Ovary (tissue), 10 donors: ENCODE measurements at places on chromosomes 5 and 9. TPM values are rescaled to one million over a fixed set of nuclear protein-coding genes. Genes with fewer than 3 reads are reported as not detected.

DNA sequence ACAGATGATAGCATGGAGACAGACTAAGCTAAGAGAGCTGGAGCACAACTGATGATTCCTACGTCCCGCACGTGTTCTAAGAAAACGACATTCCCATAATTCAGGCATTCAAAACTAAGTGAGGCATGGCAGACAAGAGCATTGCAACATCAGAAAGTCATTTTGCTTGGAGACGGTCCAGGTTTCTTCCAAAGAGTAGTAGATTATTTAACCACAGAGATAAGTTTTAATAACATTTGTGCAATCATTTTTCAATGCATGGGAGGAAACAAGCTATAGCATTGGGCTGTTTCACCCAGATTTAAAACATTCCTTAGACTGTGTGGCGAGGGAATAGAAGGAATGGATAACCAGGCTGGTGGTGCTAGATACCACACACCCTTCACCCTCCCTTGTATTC, 117.2 kb downstream of the APBA1 start:
- peaks cover 2% of the 10 kb centered on the region for H3K4me1 ChIP-seq
- H3K27ac ChIP-seq: no peak overlapping the region
- no peaks in the 10 kb centered on the region for H3K27me3 ChIP-seq
- H3K36me3 ChIP-seq: no peaks in the 10 kb centered on the region
- H3K4me3 ChIP-seq: no peak overlapping the region
- no peak for DNase-seq

DNA sequence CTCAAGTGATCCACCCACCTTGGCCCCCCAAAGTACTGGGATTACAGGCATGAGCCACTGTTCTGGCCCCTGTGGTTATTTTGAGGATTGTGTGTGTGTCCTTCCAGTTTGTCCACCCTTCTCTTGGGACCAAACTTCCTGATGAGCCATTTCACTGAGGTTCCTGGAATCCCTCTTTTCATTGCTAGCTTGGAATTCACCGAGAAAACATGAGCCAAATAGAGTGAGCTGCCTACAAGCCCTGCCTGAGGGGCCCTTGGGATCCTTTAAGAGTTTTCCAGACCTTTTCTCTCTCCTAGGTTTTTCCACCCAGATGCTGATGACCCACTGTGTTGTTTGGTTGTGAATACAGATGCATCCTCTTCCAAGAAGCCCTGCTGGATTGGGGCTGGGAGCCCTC, 13.2 kb upstream of the KIF12 start:
- H3K4me1 ChIP-seq: no peaks in the 10 kb centered on the region
- H3K27me3 ChIP-seq: no peaks in the 10 kb centered on the region
- DNase-seq: no peak
- H3K4me3 ChIP-seq: no peak overlapping the region
- no peaks in the 10 kb centered on the region for H3K36me3 ChIP-seq

GRCh38 chr5:51987669-51988209, 604.5 kb downstream of the ISL1 start:
- no peaks in the 10 kb centered on the region for H3K36me3 ChIP-seq
- no peak overlapping the region for H3K4me3 ChIP-seq
- no peaks in the 10 kb centered on the region for H3K4me1 ChIP-seq
- H3K27me3 ChIP-seq: no peaks in the 10 kb centered on the region

DNA sequence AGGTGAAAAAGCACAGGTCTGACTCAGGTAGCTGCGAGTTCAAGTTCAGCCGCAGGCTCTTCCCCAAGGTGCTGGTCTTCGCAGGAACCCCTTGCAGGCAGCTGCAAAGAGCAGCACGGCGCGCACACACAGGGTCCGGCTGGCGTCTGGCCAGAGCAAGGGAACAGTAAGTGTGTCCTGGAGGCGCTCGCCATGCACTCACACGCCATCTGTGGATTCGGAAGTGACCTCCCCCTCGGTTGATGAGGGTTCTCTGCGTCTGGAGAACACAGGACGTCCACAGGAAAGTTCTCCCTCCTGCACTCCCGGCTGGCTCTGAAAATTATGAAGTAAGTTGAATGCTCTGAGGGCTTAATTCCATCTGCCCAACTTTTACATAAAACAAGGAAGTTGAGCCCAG, 14.0 kb upstream of the EGFL7 start:
- no peaks in the 10 kb centered on the region for H3K27me3 ChIP-seq
- peaks cover 3% of the 10 kb centered on the region for H3K4me1 ChIP-seq
- no peak for DNase-seq
- H3K4me3 ChIP-seq: no peak overlapping the region
- no peaks in the 10 kb centered on the region for H3K36me3 ChIP-seq

DNA sequence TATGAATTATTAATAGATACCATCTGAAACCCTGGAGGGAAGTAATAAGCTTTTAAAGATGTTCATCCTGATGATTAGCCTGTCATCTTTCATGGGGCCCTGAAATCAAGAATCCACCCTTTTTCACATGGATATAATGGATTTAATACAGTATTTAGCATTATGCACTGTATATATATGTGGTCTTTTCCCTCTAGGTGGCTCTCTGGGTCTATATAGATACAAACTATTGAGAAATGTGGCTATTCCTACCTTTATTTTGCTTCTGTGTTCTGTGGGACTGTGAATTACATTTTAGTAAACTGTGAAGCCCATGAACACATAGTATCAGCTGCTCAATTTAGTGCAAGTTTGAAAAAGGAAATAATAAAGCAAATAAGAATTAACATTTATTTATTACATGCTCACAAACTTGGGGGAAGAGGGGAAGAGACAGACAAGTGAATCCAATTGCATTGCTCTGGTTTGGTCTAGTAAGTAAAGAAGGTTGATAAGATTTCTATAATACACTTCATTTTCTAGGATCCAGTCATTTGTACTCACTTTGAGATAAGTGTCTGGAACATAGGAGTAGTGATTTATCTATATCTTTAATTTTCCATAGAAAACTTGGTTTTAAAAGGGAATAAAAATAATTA, 112.2 kb downstream of the SCAMP1 start:
- H3K27me3 ChIP-seq: no peaks in the 10 kb centered on the region
- no peak overlapping the region for H3K27ac ChIP-seq
- H3K36me3 ChIP-seq: no peaks in the 10 kb centered on the region
- no peak overlapping the region for H3K4me3 ChIP-seq
- no peaks in the 10 kb centered on the region for H3K4me1 ChIP-seq

- peaks cover 2% of the 10 kb centered on the region for H3K4me1 ChIP-seq
- DNase-seq: no peak
- no peak overlapping the region for H3K27ac ChIP-seq
- no peak overlapping the region for H3K4me3 ChIP-seq
- H3K36me3 ChIP-seq: no peaks in the 10 kb centered on the region
- H3K27me3 ChIP-seq: no peaks in the 10 kb centered on the region
Observed at GRCh38 chr9:88897081-88897480, 94.2 kb upstream of the S1PR3 start.

GRCh38 chr5:157113002-157113401, 4.2 kb upstream of the HAVCR2 start:
- H3K27ac ChIP-seq: no peak overlapping the region
- H3K4me1 ChIP-seq: no peaks in the 10 kb centered on the region
- H3K27me3 ChIP-seq: no peaks in the 10 kb centered on the region
- DNase-seq: no peak
- H3K36me3 ChIP-seq: no peaks in the 10 kb centered on the region

GRCh38 chr5:92364986-92365550, 982.0 kb upstream of the ARRDC3 start:
- H3K4me3 ChIP-seq: no peak overlapping the region
- H3K4me1 ChIP-seq: no peaks in the 10 kb centered on the region
- no peaks in the 10 kb centered on the region for H3K36me3 ChIP-seq
- H3K27me3 ChIP-seq: no peaks in the 10 kb centered on the region
- H3K27ac ChIP-seq: no peak overlapping the region
- peak; percentile 28 for DNase-seq

DNA sequence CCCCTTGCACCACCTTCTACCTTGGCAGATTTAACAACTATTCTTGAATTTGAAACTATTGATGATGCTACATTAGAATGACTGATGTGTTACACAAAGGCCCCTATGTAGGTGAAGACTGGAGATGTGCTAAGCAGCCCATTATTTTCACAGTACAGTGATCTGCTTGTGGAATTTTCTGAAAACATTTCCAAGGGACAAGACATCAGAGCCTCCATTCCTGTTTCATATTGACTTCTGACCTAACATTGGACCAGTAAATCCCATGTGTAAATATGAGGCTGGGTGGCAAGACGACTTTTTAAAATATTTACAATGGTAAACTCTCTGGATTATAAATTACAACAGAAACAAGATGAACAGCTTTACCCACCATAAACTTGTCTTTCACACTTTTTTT, 265.8 kb upstream of the EFNA5 start:
- no peaks in the 10 kb centered on the region for H3K4me1 ChIP-seq
- no peaks in the 10 kb centered on the region for H3K36me3 ChIP-seq
- no peak for DNase-seq
- no peaks in the 10 kb centered on the region for H3K27me3 ChIP-seq
- H3K27ac ChIP-seq: no peak overlapping the region
- no peak overlapping the region for H3K4me3 ChIP-seq

ELAVL2 gene
- polyA plus RNA-seq: 0.88 TPM

SAPCD2 gene
- 0.10 TPM for polyA plus RNA-seq
